Activated naive CD4-positive, alpha-beta T cell treated with Interleukin-2 at 50 U/mL for 16 hours (primary cell): ENCODE measurements at places on chromosomes 3 and 15.

- DNase-seq: no peak
Observed at GRCh38 chr3:19114461-19114860, 33.8 kb upstream of the KCNH8 start.

GRCh38 chr3:47385007-47385406, 4.2 kb downstream of the PTPN23 start:
- no peak for DNase-seq

DNA sequence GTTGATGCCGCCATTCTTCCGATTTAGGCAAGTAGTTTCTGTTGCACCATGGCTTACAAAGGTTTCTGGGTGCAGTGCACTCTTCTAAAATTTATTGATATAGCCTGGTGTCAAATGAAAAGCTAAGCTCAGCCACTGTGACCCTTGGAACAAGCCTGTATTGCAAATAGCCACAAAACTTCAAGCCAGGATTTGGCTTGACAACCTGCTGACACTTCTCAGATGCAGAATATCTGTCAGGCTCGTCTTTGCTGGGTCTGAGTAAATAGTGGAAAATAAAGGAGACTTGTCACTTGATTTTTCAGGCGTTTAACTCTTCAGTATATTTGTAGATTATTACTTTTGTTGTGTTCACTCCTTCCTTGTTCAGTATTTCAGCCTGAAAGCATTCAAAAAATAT, 871.8 kb downstream of the OTOL1 start:
- DNase-seq: no peak

GRCh38 chr3:65478551-65479500, 559.9 kb downstream of the MAGI1 start:
- no peak for DNase-seq

GRCh38 chr3:23928524-23928923, 11.6 kb downstream of the RPL15 start:
- DNase-seq: no peak

DNA sequence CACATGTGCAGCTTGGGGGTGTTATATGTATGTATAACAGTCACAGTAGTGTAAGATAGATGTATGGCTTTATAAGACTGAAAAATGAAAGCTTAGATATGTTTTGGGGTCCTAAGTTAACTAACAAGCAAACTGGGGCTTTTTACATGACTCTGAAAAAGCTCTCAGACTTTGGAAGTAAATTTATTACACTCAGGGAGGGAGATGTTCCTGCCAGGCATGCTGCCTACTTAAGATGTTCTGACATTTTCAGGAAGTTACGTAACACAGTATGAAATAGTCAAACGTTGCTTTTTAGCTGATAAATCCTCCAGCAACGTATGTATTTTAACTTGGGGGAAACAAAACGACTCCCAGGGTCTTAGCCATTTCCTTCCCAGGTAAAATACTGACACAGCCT, 1.7 kb upstream of the IFT57 start:
- DNase-seq: no peak

- no peak for DNase-seq
Observed at GRCh38 chr15:64485796-64486195, 25.4 kb downstream of the ZNF609 start.

GRCh38 chr3:151290673-151291072, 12.3 kb upstream of the P2RY14 start:
- DNase-seq: no peak

- DNase-seq: no peak
Observed at GRCh38 chr3:104717828-104718196, 648.9 kb upstream of the ALCAM start.

- DNase-seq: no peak
Observed at GRCh38 chr15:75073197-75073596, 49.8 kb downstream of the PPCDC start.

DNA sequence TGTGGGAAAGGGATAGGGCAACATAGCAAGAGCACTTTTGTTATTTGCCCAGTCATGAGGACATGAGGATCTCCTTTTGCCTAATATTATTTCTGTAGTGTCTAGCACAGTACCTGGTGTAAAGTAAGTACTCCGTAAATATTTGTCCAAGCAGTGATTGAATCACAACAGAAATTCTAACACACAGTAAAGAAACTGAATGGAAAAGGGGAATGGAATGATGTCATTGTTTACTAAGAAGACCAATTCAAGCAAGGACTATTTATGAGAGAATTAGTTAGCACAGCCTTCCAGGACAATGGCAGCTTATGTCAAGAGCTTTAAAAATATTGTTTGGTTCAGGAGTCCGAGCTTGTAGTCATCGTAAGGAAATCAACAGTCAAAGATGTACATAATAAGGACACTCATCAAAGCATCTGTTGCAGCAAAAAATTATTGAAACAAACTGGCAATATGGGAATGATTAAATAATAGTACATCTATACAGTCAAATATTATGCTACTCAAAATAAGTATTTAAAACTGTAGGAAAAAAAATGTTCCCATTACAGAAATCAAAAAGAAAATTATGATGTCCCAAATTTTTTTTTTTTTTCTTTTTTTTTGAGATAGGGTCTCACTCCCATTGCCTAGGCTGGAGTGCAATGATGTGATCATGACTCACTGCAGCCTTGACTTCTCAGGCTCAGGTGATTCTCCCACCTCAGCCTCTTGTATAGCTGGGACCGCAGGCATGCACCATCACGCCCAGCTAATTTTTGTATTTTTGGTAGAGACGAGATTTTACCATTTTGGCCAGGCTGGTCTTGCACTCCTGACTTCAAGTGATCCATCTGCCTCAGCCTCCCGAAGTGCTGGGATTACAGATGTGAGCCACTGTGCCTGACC, 17.9 kb downstream of the CAPN7 start:
- DNase-seq: no peak
